Activated T-helper 9 cell treated with anti-CD3 and anti-CD28 coated beads, Interleukin-2, amount 50 U/mL, for 16 hours (primary cell): ENCODE measurements at places on chromosomes 2 and 18.

DNA sequence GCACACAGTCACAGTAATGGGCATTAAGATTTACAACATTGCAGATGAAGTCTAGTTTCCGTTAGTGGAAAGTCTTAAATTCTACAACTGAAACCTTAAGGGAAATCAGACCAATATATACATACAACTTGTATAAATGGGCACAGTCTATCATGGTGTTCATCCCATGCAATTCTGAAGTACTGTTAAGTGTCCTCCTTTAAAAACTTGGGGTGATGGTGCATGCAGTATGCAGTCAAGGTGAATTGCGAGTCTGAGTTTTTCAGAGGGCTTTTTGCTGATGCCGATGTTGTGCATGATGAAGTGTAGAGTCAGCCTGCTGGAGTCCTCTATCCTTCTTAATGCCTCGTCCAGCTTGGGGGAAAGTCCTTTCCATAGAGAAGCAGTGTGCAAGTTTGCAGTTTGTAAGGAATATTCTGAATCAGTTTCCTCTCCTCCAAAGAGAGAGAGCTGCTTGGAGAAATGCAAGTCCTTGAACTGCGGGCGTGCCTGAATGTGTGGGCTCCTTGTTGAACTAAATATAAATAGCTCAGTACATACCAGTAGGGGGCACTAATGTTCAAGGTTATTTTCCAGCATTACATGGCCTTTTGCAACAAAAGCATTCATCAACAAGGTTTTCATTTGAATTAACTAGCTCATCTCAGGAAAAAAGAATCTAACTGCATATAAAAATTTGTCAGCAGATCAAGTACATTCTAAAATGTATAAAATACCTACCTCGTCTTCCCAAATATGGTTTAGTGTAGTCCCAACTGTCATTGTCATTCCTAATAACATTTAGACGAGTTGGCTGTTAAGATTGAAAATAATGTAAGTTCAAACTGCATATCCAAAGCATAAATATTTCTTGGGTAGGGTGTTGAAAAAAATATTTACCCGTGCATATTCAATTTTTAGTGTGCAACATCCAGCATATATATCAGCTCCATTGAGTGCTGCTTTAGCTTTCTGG, 21.3 kb downstream of the HNRNPLL start:
- DNase-seq = no peak

DNA sequence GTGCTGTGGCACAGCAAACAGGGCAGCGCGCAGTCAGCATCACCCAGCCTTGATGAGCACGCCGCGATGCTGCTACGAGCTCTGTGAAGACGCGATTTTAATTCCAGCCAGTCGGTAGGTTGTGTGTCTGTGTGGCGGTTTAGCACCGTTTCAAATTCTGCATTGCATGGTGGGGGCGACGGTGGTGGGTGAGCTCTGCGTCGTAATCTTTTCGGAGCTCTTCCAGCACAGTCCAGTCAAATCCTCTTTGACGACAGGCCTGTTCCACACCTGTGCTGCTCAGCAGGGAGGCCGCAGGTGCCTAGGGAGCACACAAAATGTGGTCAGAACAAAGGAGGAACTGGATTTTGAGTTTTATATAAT, 8.6 kb downstream of the ALLC start:
- no peak for DNase-seq

GRCh38 chr2:222851956-222852617, 8.7 kb upstream of the ACSL3 start:
- no peak for DNase-seq

GRCh38 chr2:209383212-209383611, 40.6 kb upstream of the MAP2 start:
- no peak for DNase-seq

DNA sequence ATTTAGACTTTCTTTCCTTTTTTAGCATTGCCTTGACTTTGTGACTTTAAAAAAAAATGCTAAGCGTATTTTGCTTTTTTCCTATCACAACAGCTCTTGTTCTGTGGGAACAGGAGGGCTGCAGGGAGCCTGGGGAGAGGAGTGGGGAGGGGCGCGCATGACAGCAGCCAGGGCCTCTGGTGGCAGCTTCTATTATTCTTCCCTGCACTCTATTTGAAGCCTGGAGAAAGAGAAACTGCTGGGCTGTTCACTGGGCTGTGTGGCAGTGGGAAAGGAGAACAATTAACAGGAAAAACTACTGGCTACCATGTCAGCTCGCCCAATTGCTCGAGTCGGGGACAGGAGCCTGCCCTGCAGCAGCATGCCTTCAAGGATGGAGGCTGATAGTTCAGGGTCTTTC, 119.0 kb upstream of the ZBTB14 start:
- no peak for DNase-seq
